ENCODE measurements at places on chromosomes 5 and 9.

DNA sequence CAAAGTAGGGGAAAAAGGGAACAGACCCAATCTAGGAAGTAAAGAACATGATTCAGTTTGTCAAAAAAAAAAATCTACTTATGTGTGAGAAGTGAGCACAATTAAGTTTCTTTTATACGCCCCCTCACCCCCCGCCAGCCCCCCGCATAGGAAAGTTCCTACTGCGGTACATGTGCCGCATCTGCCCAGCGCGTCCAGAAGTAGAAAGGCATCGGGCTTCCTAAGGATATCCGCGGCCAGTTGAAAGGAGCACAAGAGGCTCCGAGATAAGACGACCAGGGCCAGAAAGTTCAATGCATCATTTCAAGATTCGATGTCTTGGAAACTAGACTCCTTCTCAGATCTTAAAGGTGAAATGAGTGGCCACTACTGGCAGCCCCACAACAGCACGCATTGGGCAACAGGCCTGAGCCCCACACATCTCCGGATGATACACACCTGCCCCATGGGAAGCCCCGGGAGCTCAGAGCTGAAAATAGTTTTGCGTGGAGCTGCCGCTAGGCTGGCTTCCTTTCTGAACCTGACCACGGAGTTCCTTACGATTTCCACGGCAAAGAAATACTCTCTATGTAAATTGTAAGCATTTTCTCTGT lies 203.9 kb downstream of the RAB3C start:
- DNase-seq: peak; percentile 72

GRCh38 chr5:158716668-158717067 lies 383.0 kb downstream of the EBF1 start:
- no peak for DNase-seq

GRCh38 chr5:177089127-177089526 lies 2.4 kb downstream of the FGFR4 start:
- DNase-seq: no peak

DNA sequence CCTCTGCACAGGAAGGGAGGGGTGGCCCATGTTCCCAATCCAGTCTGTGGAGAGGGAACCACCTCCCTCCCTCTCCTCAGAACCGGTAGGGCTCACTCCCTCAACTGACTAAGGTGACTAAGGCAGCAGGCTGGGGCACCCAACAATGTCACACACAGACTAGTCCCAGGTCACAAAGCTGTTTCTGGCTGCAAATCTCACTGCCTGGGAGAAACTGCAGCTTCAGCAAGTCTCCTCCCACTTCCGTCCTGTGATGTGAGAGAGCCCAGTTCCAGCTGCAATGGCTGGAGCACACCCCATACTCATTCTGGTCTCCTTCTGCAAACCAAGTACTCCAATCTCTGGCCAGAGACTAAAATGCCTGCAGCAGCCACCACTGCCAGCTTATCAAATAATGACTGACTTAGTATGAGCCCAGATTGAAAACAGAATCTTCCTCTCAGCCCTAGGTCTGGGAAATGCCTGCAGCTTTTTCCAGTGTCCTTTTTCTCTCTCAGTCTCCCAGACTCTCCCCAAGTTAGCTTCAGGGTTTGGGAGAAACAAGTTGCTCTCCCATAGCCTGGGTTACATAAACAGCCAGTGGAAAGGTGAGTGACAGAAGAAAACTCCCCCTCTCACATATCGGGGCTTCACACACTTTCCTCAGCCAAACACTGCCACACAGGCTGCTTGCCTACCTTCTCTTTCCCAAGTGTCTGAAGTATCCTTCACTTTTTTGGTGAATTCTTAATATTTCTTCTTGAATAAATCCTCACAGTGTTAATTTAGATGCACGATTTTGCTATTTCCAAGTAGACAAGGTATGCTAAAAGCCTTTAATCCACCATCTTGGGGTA lies 247.4 kb upstream of the RASA1 start:
- DNase-seq: no peak

- DNase-seq: no peak
These were observed 135.9 kb downstream of the GADD45G start for GRCh38 chr9:89740722-89741121.

- DNase-seq: no peak
These were observed 81.4 kb upstream of the RANBP6 start for GRCh38 chr9:6096821-6097220.

GRCh38 chr9:4994166-4994890 lies 9.3 kb downstream of the JAK2 start:
- DNase-seq: no peak

DNA sequence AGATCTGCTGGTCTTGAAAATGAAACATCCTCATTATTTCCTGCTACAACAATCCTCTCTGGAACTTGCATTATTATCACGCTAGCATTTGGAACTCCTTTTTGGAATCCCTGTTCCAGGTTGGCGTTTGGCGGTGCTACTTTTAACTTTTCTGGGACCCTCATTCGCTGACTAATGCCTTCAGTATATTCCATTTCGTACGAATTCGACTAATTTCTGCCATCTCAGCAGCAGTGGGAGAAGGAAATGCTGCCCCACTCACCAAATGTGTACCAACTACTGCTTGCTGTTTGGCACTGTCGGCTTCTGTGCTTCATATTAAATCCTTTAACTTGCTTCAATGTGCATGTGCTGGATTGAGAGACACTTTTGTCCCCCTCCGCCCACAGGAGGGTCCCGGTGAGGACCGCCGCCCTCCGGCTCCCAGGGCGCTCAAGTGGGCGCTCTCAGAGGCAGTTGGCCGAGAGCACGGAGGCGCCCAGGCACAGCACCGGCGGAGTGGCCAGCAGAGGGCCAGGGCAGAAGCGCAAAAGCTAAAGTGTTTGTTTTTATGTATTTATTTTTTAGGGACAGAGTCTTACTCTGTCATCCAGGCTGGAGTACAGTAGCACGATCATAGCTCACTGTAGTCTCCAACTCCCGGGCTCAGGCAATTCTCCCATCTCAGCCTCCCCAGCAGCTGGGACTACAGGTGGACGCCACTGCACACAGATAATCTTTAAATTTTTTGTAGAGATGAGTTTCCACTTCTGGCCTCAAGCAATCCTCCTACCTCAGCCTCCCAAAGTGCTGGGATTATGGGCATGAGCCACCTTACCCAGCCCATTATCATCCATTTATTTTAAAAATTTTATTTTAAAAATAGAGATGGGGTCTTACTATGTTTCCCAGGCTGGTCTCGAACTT lies 11.9 kb downstream of the PDE6A start:
- DNase-seq: no peak

- DNase-seq: no peak
These were observed 83.6 kb upstream of the PITX1 start for GRCh38 chr5:135117590-135117989.

- peak; percentile 15 for DNase-seq
These were observed 193.8 kb upstream of the ZNF618 start for GRCh38 chr9:113682297-113682771.

DNA sequence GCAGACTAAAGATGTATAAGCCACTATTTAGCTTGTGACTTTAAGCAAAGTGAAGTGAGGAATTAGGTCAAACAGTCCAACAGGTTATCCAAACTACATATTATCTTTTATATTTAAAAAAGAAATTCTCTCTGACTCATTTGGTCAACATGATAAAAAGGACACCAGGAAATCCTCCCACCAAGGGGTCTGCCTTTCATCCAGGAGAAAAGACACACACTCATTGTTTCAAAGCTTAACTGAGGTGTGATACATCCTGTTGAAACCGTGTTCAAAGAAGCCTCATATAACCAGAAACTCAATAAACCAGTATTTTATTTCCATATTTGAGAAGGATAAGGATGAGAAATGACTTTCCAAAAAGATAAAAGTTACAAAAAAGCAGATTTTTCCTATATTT lies 417.1 kb downstream of the HCN1 start:
- DNase-seq: no peak

DNA sequence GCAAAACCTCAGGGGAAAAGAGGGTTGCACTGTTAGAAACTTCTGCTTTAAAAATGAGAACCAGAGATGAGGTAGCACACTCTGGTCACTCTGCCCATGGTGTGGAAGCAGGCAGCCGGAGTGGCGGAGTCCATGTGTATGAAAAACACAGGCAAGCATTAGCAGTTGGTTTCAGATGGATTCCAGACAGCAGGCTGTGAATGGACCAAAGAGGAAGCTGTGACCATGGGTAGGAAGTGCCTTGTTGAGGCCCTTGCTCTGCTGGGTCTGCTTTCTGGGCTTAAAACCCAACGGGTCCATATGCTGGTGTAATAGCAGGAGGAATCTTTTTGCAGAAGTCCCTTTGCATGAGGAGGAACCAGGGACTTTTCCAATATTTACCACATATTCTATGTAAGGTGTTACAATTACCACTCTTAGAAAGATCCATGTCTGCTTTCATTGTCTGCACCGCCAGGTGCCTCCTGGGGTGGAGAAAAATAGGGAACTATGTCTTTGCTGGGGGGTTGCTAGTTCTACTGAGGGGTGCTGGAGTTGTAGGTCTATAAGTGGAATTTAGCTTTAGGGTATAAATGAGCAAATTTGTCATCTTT lies 77.0 kb downstream of the ANKRD55 start:
- peak; percentile 55 for DNase-seq

DNA sequence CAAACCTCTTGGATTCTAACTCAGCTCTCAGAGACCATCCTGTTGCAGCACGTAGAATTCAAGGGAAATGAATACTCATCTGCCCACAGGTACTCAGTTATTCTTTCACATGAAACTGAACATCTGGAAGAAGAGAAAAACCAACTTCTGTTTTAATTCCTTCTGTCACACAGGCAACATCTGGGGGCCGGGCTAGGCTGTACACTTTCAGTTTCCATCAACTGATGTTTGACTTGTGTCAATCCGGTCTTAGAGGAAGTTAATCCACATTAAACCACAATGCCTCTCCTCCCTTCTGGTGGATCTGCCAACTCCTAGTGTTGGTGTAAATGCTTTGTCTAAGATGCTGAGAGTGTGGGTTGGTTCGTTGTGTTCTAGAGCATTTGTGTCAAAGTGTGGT lies 17.6 kb downstream of the DMRT3 start:
- no peak for DNase-seq

DNA sequence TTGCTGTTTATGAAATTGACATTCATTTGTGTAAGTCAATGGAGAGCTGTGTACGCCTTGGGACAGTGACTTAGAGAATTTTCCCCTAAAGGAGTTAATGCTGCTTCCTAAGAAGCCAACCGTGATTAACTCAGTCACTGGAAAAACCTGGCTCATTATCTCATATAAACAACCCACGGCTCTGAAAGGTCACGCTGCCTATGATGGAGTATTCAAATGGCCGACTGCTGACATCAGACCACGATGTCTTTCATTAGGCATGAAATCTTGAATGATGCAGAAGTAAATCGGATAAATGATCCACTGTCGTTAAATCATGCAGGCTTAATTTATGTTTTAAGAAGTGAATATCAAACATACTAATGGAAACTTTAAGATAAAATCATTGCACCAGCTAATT lies 603.7 kb downstream of the RAB3C start:
- no peak for DNase-seq

DNA sequence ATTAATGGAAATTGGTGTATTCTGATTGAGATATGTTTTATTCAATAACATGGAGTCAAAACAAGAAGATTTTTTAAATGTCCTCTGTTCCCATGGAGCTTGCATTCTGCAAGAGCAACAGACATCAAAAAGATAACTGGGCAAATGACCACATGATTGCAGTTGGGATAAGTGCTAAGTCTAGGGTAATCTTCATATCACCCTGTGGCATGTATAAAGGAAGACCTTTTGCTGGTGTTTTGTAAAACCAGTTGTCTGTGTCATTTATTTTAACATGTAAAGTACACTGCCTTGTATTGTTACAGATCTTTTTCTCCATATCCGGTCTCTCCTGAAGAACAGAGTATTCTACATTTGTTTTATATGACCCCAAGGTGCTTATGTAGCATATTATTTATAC lies 44.0 kb downstream of the PTCD2 start:
- DNase-seq: no peak

DNA sequence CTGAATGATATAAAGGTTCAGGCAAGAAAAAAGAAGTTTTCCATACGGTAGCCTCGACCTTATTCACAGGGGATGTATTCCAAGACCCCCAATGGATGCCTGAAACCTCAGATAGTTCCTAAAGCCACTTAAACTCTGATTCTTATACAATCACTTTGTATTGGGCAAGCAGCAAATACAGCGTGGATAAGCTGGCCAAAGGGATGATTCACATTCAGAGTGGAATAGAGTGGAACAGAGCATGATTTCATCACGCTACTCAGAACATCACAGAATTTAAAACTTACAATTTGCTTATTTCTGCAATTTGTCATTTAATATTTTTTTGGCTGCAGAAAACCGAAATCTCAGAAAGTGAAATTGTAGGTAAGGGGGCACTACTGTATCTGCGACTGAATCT lies 40.5 kb upstream of the CDH18 start:
- DNase-seq: no peak

DNA sequence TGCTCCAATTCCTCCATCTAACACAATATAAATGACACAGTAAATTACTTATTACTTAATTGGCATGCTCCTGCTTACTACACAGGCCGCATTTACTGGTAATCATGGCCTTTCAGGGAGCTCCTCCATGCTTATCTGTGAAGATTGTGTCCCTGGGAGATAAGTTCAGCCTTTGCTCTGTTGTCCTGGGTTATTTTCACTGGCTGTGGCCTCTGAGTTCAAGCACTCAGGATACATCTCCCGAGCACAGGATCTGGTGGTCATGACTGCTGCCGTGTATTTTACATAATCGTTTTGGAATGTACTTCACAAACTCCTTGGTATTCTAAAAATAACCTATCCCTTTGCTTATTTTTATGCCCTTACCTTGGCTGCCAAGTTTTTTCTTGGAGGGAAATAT lies 215.7 kb downstream of the ICE1 start:
- no peak for DNase-seq

- no peak for DNase-seq
These were observed 144.9 kb upstream of the DMRT1 start for GRCh38 chr9:696332-697323.

- no peak for DNase-seq
These were observed 64.0 kb downstream of the SFXN1 start for GRCh38 chr5:175542232-175542965.

GRCh38 chr5:58974083-58974482 lies 391.2 kb downstream of the RAB3C start:
- no peak for DNase-seq

DNA sequence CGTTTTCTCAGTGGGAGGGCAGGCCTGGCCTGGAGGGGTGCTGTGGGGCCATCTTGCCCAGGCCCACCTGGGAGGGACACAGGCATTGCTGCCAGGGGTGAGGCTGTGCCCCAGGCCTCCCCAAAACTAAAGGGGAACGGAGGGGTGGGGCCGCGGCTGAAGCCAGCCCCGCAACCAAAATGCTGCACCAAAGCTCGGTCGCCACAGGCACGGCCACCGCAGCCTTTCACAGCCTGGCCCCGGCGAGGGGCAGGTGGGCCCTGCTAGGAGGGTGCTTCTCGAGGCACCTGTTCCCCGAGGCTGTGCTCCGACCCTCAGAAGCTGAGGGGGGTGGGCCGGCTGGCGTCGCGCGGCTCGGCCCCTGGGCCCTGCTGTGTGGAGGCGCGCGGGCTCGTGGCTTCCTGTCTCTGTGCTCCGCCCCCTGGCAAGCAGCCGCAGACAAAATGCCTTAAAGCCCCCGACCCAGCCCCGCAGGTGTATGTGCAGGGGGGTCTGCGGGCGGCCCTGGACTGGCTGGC lies 57.6 kb downstream of the JAK2 start:
- no peak for DNase-seq
